ENCODE measurements at places on chromosomes 6 and 20.

DNA sequence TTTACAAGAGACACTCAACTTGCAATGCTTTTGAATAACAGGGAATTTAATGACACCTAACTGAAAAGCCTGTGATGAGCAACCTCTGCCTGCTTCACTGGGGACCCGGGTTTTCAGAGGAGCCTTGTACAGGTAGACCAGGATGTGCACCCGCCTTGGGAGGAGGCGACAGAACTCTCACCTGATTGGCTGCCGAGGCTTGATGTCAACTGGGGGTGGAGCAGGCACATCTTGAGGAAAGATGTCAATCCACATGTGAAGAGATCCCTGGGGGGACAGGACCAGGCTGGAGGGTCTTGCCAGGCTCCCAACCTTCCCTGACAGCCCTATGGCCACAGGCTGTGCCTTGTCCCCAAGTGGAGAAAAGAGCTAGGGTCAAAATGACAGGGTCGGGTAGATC, 19.8 kb downstream of the ERGIC3 start:
- no peak for ATAC-seq

DNA sequence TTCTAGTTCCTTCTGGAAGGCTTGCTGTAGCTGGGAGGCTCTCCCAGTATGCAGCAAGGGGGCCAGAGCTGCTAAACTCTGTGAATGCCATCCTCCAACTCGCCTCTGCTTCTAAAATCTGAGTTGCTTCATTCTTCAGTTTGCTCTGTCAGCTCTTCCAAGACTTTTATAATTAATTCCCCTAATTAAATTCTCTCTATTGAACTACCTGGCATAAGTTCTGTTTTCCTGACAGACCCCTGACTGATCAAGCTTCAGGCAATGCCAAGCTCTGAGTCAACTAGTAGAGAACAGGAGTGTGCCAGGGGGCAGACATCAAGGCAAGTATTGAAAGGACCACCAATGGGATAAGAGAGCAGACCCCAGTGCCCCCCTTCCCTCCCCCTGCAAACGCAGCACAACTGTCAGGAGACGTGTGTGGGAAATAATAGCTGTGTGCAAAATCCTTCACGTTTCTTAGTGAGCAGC, 109.3 kb upstream of the TAB2 start:
- no peak for ATAC-seq

DNA sequence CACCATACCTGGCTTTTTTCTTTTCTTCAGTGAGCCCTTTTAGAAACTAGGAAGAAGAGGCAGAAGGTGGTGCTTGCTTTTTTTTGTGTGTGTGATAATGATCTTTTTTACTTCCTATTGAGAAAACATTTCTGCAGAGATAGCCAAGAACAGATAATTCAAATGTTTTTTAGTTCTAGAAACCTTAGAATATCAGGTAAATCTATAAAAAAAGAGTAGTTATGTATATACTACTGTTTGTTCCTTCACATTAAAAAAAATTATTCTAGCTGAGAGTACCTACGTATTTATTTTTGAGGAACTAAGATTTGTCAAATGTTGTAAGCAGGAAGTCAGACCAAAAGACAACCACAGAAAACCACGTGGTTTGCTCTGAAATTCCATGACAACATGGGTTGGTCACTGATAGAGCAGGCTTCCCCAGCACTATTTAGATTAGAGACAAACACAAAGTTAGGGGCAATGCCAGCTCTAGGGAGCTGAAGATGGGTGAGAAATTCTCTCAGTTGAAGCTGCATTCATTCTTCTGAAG, 12.8 kb downstream of the STK4 start:
- ATAC-seq = peak; percentile 99

GRCh38 chr6:151073146-151073545, 166.6 kb upstream of the AKAP12 start:
- no peak for ATAC-seq

GRCh38 chr20:46063151-46063550, 26.6 kb downstream of the NCOA5 start:
- no peak for ATAC-seq

DNA sequence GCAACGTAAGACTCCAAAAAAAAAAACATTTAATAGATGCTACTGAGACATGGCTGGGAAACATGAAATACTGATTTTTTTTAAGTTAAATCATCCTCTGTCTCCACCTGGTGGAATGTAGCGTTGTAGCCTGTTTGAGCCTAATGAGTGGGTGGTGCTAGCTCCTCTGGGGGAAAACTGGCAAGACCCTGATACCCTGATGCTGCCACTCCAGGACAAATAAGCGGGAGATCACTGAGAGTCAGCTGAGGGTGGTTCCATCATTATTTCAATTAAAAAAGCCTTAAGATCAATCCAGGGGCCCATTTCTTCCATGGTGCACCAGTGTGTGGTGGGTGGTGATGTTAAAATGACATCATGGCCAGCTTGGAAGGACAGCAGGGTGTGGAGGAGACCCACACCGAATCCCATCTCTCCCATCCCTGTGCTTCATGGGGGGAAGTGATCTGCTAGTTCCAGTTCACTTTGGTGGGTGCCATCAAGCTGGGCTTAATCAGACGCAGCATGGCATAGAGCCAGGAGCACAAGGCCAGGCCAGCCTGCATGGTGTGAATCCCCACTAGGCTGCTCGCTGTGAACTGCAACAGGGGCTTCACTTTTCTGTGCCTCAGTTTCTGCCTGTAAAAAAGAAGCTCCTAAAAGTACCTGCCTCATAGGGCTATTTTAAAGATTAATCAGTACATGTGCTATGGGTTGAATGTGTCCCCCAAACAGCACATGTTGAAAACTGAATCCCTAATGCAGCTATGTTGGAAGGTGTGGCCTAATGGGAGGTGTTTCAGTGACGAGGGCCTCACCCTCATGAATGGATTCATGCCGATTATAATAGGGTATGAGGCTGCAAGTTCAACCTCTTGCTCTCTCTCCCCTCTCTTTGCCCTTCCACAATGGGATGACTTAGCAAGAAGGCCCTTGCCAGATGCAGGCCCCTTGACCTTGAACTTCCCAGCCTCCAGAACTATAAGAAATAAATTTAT, 13.0 kb upstream of the MRPS10 start:
- no peak for ATAC-seq

GRCh38 chr20:36465109-36466080, 75.9 kb upstream of the MYL9 start:
- no peak for ATAC-seq

- ATAC-seq = peak; percentile 70
Observed at GRCh38 chr20:41738604-41739206, 120.5 kb upstream of the CHD6 start.

- ATAC-seq = peak; percentile 70
Observed at GRCh38 chr6:157203312-157203744, 120.0 kb downstream of the TMEM242 start.

GRCh38 chr6:20238688-20239587, 26.7 kb upstream of the MBOAT1 start:
- no peak for ATAC-seq

GRCh38 chr20:5171790-5172164, 45.0 kb downstream of the CDS2 start:
- peak; percentile 4 for ATAC-seq

DNA sequence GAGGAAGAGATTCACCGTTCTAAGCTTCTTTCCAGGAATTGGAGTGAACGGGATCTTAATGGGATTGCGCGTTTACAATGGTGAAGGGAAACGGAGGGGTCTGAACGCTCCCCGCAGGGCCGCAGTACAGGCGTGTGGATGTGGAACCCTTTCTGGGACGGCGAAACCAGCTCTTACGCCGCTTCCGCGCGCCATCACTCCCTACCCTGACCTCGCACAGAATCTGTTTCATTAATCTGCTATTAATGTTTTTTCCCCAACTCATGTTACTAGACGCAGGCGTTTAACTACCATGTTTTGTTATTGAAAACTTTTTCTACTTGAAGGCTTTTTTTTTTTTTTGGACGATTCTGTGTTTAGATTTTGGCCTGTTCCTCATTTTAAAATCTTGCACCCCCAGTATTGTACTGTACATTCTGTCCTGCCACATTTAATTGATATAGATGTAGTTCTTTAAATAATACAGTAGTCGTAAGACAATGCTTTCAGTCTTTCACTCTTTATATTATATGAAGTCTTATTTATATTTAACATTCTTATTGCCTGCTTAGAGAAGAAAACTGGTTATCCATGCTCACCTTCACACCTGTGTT, 696 bp upstream of the SUPT3H start:
- peak; percentile 42 for ATAC-seq

DNA sequence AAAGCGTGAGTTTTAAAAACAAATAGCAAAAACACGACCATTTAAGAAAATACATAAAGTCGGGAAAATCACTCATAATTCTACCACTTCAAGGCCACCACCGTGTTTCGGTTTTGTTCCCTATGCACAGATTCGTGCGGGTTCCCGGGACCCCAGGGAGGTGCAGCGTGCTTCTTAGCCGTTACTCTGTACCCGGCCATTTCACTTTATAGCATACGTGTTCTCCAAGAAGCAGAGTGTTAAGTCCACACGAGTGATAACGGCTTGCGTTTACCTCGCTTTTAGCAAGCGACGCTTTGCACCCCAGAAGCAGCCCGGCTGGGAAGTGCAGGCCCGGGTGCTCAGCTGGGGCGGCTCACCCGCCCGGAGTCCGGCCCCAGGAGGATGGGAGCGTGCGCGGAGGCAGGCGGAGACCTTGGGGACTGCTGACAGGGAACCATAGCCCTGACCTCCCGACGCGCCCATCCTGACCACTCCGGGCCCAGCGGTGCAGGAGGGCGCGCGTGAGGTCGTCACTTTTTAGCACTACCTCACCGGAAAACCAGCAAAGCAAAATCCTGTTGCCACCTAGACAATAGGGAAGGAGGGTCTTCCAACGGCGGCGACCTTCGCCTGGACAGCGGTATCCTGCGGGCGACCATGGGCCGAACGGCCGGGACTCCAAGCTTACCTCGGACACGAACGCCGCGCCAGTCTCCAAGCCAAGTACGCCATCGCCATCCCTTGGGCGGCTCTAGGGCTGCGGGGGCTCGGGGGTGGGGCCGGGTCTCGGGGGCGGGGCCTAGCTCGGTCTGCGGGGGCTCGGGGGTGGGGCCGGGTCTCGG, at the start of gene ECI2:
TSS of gene ECI2 (minus strand) at position 735 of the 824 bp plus-strand sequence. CDS start at position 720, 15 bp downstream.
- peak; percentile 81 for ATAC-seq

- ATAC-seq = no peak
Observed at GRCh38 chr6:2763345-2763841, 1.8 kb upstream of the WRNIP1 start.

GRCh38 chr6:106308985-106309384, 16.6 kb downstream of the ATG5 start:
- ATAC-seq = no peak

DNA sequence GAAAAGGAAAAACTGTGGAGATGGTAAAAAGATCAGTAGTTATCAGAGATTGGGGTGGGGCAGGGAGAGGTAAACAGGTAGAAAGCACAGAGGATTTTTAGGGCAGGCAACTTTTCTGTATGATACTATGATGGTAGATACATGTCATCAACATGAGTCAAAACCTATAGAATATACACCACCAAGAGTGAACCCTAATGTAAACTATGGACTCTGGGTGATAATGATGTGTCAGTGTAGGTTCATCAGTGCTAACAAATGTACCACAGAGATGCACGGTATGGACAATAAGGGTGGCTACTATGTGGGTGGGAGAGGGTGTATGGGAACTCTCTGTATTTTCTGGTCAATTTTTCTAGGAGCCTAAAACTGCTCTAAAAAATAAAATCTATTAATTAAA, 18.5 kb downstream of the PACSIN1 start:
- no peak for ATAC-seq

DNA sequence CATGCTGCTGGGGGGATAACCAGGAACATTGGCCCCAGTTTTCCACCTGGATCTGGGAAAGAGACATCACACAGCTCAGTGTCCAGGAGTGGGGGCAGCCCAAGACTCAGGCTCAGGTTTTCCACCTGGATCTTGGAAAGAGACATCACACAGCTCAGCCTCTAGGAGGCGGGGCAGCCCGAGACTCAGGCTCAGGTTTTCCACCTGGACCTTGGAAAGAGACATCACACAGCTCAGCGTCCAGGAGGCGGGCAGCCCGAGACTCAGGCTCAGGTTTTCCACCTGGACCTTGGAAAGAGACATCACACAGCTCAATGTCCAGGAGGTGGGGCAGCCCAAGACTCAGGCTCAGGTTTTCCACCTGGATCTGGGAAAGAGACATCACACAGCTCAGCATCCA, 361.6 kb downstream of the THBS2 start:
- ATAC-seq = no peak

DNA sequence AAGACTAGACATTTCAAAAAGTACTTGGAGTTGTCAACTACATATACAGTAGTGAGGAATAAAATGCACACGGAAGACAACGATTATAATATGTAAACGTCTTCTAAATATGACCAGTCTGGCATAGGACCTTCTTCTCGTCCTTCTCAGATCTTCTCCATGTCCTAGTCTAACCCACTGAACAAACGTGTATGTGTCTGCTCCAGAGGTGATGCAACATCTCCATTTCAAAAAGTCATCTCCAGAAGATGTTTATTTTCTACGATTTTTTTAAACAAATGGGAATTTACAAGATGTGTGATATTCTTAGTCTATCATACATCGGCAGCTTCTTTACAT, 89.9 kb downstream of the GPX5 start:
- no peak for ATAC-seq

GRCh38 chr6:169724494-169725124, at the start of gene PHF10:
Gene PHF10 (minus strand): TSS chr6:169724500. CDS start chr6:169723931, 569 bp downstream.
- peak; percentile 82 for ATAC-seq

DNA sequence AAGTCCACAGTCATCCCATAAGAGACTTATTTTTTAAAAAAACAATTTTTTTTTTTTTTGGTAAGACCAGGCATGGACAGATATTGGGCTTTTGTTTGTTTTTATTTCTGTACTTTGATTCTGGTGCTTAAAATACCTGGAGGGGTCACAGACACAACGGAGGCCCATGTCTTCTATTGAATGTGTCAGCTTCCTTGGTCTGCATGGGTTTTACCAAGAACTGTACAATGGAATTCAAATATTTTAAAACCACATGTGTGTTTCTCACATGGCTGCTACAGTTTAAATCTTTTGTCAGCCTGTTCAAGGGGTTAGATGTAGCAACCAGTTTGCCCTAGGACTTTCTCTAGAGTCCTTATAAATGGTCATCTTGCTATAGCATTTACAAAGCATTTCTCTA, 139.8 kb downstream of the SOX4 start:
- ATAC-seq = no peak

DNA sequence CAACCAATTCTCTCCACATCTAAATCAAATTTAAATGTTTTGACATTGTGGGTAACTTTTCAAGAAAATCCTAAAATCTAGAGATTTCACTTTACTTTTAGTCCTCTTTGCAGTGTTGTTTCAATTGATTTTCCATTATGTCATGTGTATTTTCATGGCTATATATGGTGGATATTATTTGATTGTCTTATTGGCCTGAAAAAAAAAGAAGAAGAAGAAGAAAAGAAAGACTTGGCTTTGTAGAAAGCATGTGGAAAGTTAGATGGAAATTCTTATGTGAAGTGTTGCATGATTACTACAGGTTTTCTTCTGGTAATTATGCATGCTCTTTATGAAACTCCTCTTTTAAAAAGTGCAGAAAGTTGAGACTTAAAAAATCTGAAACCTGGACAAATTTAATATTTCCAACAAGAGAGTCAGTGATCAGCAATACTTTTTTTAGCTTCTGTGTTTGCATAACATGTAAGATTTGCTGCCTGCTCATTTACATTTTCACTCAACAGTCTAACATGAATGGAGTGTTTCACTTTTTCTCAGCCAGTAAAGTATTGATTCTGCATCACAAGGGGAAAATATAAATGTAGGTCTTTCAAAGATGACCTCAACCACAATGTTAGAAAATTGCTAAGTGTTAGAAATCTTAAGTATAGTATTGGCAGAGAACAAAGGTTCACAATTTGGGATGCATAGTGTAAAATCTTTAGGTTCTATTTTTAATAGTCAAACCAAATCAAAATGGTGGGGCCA, 438.7 kb downstream of the BCKDHB start:
- ATAC-seq = no peak

All from stimulated activated memory B cell treated with anti-CD40 and anti-IgM and Interleukin-4, amounts not matched to agents 10 μg/mL and 1 μg/mL and 100 μg/mL, for 72 hours (primary cell).